ENCODE measurements at places on chromosomes 11 and 22.
A peak's percentile ranks its signal among the peaks of the same experiment; 100 is the strongest.

DNA sequence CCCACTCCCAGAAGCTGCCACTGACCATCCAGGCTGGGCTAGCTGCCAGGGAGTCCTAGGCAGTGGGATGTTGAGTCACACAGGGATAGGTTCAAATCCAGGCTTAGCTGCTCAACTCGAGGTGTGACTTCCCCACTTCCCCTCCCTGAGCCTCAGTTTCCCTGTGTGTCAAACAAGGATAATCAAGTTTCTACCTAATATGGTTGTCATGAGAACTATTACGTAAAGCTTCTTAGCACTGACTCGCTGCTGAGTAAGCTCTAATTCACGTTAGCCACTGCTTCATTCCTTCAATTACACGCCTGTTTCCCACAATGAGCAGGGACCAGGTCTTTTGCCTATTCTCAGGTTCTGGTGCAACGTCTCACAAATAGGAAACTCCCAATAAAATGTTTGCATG, 67.7 kb downstream of the SEZ6L start:
- DNase-seq = no peak

DNA sequence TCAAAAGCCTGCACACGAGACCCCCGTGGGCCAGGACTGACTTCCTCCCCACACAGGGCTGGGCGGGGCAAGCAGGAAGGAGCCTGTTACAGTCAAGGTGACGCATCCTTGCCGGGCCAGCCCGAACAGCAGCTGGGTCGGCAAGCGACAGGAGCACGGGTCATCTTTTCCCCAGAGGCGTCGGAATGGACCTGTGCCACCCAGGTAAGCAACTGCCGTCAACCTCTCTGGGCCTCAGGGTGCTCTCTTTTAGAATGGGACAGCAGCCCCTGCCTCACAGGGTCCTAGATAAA, at the start of gene CYTH4:
Gene CYTH4 (plus strand): TSS at position 124 of the 293 bp plus-strand sequence. CDS start 62 bp downstream, at position 186.
- DNase-seq = peak; percentile 80

- no peak for DNase-seq
Measured at GRCh38 chr11:120413480-120413879, 77.3 kb downstream of the ARHGEF12 start.

- no peak for DNase-seq
Measured at GRCh38 chr11:131430473-131431208, 60.2 kb downstream of the NTM start.

DNA sequence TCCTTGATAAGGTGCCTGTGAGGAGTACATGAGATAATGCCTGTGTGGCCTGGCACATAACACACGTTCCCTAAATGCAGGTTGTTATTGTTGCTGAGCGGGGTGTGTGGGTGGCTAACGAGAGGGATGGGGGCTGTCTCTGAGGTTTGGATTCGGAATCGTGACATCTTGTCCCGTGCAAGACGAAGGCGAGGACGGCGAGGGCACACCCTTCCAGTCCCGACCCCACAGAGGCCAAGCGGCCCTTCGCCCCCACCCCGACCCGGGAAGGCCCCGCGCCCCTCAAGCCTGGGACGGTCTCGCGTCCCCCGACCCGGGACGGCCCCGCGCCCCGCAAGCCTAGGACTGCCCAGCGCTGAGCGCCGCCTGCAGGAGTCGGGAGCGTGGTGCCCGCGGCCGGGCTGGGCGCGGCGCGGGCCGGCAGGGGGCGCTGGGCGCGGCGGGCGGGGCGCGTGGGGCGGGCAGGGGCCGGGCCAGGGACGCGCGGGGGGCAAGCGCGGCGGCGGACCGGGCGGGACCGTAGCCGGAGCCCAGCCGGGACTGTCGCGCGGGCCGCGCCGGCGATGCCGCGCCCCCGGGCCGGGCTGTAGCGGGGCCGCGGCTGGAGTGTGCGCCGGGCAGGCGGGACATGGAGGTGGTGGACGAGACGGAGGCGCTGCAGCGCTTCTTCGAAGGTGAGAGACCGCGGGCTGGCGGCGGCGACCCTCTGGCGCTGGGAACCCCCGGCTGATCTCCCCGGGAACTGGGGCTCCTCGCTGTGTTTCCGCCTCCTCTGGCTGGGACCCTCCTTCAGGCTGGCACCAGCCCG, at the start of gene MYRF:
Gene MYRF (plus strand): TSS at position 520 of the 808 bp plus-strand sequence. CDS start 109 bp downstream, at position 629.
- peak; percentile 90 for DNase-seq

DNA sequence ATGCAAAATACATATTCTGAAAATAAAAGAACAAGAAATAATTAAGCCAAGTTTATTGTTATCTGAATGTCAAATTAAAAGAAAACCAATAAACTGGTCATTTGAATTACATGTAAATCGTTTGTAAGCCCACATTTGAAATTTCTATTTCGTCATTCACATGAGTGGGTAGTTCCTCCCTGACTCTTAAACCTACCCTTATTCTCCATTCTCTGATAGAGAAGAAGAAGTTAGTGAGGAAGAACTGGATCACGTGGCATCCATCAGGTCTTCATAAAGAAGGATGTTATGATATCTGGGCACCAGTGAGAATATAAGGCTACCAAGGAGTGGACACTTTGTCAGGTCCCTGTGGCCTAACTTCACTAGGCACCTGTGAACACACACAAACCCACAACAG, 328.1 kb downstream of the OPCML start:
- no peak for DNase-seq

DNA sequence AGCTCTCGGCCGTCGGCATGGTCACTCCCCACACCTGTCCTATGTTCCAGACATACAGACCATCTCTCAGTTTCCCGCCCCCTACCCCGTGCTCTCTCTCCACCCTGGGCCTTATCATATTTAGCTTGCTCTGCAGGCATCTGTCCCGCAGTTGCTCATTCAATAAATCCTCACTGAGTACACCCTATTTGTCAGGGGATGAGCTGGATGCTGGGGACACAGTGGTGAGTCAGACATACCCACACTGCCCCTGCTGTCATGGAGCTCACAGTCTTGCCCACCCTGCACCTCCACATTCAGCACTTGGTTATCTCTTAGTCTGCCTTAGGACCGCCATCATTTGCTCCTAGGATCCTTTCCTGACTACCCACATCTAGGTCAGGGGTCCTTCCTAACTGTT, 313.8 kb downstream of the LARGE1 start:
- no peak for DNase-seq

DNA sequence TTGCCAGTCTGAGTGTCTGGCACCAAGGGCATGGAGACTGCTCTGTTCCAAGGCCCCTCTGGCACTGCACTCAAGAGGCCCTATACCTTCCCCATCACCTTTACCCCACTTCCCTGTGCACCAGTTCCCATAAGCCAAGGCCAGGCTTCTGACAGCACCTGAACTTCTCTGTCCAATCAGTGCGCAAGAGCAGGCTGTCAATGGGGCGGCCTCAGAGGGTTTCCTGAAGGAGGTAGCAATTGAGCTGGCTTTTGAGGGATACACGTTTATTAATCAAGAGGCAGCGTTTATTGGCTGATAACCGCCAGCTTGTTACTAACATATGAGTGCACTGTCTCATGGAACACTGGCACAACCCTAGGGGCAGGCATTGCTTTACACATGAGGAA, 2.1 kb downstream of the SH3BP1 start:
- DNase-seq = no peak

GRCh38 chr22:30221121-30221992, 25.2 kb downstream of the LIF start:
- peak; percentile 45 for DNase-seq

DNA sequence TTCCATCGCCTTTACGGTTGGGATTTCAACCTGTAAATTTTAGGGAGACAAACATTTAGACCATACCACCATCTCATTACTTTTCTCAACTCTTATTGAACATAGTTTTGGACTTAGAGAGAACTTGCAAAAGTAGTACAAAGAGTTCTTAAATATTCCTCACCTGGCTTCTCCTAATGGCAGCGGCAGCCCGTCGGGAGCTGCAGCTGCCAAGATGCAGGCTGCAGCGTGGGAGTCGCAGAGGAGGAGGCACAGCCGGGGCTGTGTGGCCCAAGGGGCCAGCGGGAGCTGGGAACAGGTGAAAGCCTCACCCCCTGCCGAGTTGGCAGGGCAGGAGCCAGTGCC, 23.1 kb upstream of the RNASEH2C start:
- no peak for DNase-seq

GRCh38 chr22:17410576-17410975, 41.3 kb downstream of the CECR2 start:
- DNase-seq = no peak

DNA sequence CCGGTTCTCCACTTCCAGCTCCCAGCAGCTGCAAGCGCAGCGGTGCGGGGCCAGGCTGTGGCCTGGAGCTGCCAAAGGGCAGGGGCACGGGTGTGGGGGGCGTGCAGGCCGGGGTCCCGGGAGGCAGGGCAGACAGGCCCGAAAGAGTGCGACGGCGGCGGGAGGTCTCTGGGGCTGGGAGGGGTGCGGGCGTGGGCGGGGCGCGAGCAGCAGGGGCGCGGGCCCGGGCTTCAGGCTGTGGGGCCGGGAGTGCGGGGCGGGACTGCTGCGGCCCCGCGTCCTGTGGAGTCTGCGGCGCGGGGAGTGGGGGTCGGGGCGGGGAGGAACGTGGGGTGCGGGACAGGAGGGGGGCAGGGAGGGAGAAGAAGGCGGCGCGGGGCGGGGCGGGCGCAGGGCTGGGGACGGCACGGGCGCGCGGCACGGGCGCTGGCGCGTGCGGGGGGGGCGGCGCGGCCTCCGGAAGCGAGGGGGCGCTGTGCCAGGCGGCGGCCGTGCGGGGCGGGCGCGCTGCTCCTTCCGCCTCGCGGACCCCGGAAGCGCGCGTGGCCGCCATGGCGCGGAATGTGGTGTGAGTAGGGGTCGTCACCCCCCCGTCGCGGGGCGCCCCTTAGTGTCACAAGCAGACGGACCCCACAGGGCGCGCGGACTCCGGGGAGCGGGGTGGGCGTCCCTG, at the start of gene MRPL23:
Gene MRPL23 (plus strand): TSS at position 521 of the 673 bp plus-strand sequence. CDS start 31 bp downstream, at position 552.
- DNase-seq = no peak

GRCh38 chr11:10522276-10522675, 18.7 kb downstream of the RNF141 start:
- DNase-seq = no peak

GRCh38 chr11:100876815-100877520, 189.9 kb downstream of the ARHGAP42 start:
- DNase-seq = peak; percentile 10

GRCh38 chr22:29266564-29267461, 968 bp downstream of the RHBDD3 start:
- no peak for DNase-seq

DNA sequence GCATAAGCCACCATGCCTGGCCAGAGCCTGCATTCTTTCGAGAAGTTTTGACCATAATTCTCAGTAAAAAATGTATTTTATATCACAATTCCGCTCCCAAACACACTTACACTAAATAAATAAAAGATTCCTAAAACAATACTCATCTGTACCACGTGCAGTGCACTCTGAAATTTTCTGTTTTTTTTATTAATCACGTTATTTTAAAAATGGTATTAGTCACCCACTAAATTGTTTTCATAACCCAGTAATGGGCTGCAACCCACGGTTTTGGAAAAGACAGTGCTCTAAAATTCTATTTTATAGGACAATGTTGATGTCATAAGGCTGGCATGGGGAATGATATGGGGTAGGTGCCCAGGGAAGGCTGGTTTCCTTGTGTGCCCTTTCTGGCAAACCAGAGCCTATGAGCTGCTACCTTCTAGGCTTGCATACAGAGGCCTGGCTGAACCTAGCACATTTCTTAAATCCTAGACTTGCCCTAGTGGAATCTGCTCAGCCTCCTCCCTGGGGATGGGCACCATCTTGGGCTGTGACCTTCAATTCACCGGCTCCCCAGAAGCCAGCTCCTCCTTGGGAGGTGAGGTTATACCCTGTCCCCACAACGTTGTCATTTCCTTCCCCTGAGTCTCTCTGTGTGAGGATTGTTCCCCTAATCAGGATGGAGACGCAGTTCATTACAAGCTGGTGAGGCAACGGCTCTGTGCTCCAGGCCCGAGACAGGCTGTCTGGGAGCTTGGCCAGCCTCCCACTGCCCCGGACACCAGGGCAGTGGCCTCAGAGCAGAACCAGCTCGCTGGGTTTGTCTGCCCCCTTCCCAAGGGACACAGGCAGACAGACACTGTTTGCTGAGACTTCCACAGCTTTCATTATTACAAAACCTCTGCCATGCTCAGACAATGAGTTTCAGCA, 116.5 kb upstream of the NAV2 start:
- DNase-seq = no peak

DNA sequence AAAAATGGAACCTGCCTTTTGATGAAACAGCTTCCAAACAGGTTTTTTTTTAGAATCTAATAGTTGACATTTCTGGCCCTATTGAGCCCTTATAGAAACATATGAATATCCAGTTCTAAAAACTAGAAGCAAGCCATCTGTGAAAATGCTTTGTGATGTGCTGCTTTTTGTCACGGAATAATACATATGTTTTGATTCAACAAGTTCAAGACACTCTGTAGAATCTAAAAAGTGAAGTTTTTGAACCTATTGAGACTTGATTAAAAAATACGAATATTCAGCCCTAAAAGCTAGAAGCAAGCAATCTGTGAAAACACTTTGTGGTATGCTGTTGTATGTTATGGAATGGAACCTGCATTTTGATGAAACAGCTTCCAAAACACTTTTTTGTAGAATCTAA, 106.7 kb upstream of the VPREB1 start:
- no peak for DNase-seq

- DNase-seq = no peak
Measured at GRCh38 chr22:36544107-36544620, 15.2 kb upstream of the EIF3D start.

DNA sequence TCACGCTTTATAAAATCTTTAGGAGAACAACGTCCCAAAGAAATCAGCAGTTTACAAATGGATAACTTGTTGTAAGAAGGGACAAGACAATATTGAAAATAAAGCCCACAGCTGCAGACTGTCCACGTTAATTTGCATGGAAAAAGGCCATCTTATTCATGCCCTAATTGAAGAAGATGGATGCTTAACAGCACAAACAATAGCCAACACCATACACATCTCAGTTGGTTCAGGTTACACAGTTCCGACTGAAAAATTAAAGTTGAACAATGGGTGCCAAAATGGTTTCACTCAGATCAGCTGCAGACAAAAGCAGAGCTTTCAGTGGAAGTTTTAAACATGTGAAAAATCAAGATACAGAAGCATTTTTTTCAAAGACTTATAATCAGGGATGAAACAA, 314.2 kb downstream of the RAB38 start:
- no peak for DNase-seq

DNA sequence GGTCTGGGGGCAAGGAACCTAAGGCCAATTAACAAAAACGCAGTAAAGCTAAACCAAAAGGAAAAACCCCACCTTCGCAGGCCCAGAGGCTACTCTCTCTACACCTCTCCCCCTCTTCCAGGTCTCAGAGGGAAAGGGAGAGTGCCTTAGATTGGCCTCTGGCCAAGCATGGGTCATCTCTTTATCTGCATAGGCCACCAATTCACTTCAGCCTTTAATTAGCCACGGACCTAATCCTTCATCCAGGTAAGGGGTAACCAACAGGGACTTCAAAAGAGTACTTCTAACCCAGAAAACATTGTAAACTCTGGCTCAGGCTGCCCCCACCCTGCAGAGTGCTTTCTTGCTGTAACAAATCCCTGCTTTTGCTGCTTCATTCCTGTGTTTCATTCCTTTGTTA, 9.4 kb downstream of the VSTM5 start:
- no peak for DNase-seq
